ENCODE measurements at places on chromosomes 5 and 9. TPM values are rescaled to one million over a fixed set of nuclear protein-coding genes. Genes with fewer than 3 reads are reported as not detected.

DNA sequence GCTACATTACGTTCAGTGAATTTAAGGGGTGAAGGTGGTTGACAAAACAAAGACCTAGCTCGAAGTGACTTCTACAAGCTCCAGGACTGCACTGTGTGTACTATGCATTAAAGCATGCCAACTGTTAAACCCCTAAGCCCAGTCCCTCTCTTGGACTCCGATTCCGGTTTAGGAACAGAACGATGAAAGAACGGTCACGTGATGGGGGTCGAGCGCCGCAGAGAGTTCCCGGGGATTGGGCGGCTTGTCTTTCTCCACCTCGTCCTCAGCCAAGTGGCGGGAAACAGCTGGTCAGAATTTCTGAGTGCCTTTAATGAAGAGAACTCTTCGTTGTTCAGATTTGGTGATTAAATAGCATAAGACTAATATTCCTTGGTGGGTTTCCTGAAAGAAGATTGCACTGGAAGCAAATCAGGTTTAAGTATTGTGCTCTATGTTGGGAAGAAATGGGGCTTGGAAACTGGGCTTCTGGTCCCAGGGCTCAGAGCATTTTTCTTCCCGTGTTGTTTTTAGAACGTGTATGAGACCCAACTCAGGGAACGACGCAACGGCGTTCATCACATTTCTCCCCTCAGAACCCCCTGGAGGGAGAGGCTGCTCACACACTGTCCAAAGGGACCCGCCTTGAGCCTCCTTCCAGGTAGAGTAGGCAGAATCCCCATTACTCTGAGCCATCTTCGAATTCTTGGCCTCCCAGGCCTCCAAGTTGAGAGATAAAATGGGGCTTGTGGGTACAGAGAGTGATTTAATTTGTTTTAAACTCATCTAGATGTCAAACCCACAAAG is 25.3 kb downstream of the IRX2 start:
- DNase-seq: no peak

The SMIM3 gene
- total RNA-seq: 35.4 TPM

The SPATA31D4 gene
- total RNA-seq: not detected

The ORM2 gene
- total RNA-seq: 0.59 TPM

GRCh38 chr9:106755736-106756135 is 107.2 kb upstream of the ZNF462 start:
- DNase-seq: no peak

GRCh38 chr9:113221800-113222481 is 597 bp downstream of the SLC31A1 start:
- DNase-seq: no peak

GRCh38 chr9:134055981-134056461 is 11.8 kb downstream of the BRD3 start:
- DNase-seq: no peak
